ENCODE measurements at places on chromosomes 5 and 9.

DNA sequence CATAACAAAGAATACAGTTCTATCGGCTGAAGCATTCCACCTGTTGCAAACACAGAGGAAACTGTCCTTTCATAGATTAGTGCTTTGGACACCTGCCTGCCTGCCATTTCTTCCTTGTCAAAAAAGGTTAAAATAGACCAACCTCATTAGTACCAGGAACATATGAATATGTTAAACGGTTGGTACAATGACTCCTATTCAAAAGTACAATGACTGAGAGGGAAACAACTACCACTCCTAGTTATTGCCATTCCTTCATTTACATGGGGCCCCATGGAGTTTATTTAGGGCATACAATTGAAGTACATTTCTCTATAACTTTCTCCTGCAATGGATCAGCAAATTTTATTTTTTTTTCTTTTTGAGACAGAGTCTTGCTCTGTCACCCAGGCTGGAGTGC lies 77.4 kb upstream of the PIP5K1B start:
- DNase-seq, result no peak

- no peak for DNase-seq
Observed at GRCh38 chr5:120624021-120624563, 160.0 kb downstream of the PRR16 start.

DNA sequence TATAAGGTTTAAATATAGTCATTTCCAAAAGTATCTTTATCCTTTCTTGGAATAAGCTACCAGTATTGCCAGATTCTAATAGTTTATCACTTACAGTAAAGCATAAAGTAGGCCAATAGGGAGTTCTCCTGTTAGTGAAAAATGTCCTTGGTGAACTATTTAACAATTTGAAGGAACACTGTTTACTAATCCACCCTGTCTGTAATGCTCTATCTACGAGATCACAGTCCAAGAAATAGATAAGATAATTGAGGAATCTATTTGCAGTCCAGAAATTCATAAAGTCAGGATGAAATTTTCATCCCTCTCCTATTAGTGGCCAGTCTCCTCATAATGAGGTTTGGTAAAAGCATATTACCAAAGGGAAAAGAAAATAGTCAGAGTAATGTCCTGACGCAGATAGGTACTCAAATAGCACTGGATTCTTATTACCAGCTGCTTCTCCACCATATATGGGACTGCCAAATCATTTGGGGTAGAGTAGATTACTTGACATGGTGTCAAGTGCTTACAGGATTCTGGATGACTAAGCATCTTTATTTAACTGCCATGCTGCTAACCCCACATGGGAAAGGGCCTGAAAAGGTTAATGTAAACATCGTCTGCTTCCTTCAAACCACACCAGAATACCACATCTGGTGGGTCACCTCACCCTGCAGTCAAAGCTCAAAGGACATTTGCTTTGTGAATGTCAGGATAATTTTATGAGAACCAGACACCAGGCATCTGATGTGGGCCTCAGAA lies 808.1 kb downstream of the EFNA5 start:
- no peak for DNase-seq

DNA sequence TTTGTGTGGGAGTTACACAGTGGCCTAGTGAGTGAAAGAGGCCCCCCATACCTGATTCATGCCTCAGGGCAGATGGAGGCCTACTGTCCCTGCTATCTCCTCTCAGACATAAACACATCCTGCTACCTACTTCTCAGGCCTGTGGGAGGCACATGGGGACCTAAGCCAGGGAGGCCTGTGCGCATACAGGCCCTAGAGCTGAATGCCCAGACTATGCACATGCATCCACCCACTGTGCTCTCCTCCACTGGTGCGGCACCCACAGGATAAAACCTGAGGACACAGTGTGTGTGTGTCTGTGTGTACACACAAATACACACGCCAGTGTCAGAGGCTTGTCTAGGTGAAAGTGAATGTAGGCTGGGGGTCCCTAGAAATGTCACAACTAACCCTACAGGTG lies 1.4 kb downstream of the PAX5 start:
- no peak for DNase-seq

- no peak for DNase-seq
Observed at GRCh38 chr9:113454914-113455761, 8.4 kb upstream of the RGS3 start.

Measured in NCI-H510A (cell line).